HT1080 (cell line): ENCODE measurements at places on chromosomes 4 and X.

- DNase-seq, result no peak
Measured at GRCh38 chrX:34849371-34849770, 93.2 kb upstream of the FAM47B start.

- DNase-seq, result no peak
Measured at GRCh38 chr4:98656443-98656842, 2.0 kb downstream of the TSPAN5 start.

DNA sequence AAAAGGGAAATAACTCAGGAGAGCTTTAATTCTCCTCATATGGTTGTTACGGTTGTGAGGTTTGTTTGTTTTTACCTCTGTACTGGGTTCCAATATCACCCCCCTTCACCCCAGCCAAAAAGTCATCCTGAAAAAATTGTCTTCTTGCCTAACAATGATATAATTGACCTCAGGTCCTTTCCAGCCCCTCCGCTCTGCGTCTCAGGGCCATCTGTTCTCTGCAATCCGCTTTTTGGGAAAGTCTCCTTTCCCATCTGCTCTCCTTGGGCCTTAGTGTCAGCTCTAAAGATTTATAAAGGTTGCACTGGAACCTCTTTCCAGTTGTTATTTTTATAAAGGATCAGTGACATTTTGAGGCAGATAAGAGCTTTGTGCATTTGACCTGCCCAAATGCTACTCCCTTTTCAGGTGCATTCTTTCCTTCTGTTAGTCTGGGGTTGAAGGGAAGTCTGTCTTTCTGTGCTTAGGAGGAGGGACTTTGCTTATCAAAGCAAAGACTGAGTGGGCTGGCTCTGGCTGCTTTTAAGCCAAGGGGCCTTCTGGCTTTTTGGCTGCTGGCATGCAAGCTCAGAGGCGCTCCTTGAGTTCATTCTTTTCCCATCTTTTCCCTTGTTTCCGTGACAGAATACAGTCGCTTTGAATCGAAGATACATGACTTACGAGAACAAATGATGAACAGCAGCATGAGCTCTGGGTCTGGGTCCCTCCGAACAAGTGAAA, 34.1 kb downstream of the DLG3 start:
- no peak for DNase-seq

- DNase-seq, result peak; percentile 50
Measured at GRCh38 chrX:155745792-155746191, 133.0 kb upstream of the TMLHE start.

- DNase-seq, result peak; percentile 75
Measured at GRCh38 chr4:53558065-53558801, 33.1 kb downstream of the LNX1 start.

- no peak for DNase-seq
Measured at GRCh38 chrX:21723084-21723483, 34.8 kb downstream of the SMPX start.

GRCh38 chrX:28850955-28851354, 263.7 kb downstream of the IL1RAPL1 start:
- no peak for DNase-seq

DNA sequence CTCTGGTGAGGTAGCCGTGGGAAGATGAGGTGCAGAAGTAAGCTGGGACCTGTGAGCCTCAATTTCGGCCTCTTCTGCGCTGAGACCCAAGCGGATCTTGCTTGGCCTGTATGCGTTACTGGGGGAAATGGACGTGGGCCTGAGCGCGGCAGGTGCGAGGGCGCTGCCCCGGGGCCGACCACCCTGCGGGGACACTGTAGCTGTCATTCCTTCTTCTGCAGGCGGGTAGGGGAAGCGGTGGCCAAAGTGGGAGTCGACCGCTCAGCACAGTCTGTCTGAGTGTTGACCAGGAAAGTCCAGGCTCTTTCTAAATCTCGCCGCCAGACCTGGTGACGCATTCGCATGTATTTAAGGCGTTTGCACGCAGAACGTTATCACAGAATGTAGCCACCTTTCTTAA, 3.3 kb upstream of the LRAT start:
- DNase-seq, result no peak

- DNase-seq, result peak; percentile 35
Measured at GRCh38 chr4:76504613-76505465, 69.8 kb downstream of the SHROOM3 start.

DNA sequence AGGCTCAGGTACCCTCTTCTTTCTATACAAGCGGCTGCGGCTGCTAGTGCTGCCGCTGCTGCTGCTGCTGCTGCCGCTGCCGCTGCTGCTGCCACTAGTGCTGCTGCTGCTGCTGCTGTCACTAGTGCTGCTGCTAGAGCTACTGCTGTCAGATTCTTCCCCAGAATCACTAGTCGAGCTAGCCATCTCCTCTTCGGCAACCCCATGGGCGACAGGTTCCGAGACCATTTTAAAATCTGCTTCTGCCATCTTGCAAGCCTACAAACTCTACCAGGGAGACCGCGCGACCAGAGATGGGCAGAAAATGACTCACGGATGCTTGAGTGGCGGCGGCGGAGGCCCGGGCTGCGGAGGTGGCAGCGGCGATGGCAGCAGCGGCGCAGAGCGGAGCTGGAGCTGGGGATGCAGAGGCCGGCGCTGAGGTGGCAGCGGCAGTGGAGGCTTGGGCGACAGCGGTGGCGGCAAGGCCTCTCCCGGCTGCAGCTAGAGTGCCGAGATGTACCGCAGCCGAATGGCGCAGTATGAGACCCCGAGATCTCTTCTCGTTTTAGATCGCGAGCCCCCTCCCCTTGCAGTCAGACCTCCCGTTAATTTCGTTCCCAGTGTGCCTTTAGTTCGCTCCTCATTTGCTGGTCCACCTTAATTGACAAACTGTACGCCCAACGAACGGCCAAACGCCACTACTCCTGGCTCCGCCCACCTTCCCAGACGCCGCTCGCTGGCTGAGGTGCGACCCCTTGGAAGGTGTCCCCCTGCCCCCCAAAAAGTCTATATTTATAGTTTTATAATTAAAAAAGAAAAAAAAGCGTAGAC, at the start of gene NAP1L3:
TSS of gene NAP1L3 (minus strand) at position 523 of the 813 bp plus-strand sequence. CDS start at position 249, 274 bp downstream.
- peak; percentile 81 for DNase-seq

- no peak for DNase-seq
Measured at GRCh38 chrX:1403228-1403627, 11.3 kb upstream of the SLC25A6 start.

- DNase-seq, result peak; percentile 67
Measured at GRCh38 chrX:31580726-31581125, 508.9 kb upstream of the FTHL17 start.

DNA sequence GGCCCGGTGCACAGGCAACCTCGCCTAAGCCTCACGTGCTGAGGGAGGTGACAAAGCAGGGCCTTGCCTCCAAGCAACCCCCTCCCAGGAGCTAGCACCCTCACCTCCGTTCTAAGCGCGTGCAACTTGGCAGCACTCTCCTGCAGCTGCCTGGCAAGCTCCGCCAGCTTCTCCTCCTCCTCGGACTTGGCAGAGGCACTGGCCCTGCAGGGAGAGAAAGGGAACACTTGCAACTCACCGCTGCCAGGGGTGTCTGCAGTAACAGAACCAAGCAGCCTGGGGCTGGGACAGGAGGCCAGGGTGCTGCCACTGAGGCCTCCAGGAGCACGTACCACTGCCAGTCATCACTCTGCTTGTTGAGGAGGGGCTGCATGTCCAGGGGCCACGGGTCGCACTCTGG, 10.3 kb upstream of the TREX2 start:
- no peak for DNase-seq

DNA sequence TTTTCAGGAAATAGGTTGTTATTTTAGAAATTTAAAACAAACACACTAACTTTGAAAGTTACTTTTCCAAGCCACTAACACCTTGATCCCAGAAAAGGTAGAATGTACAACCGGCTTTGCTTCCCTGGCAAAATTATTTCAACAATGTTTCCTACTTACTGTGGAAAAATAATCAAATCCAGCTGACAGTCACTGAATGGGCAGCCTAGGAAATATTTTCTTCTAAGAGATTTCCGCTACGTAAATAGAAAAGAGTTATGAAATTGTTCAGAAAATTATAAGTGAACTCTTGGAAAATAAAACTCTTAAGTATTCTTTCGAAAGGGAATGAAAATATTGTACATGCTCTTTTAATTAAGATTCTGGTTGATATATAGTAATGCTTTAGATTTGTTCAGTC, 195.7 kb downstream of the GASK1B start:
- no peak for DNase-seq

GRCh38 chrX:97311066-97311778, 427.5 kb downstream of the RPA4 start:
- no peak for DNase-seq

- DNase-seq, result no peak
Measured at GRCh38 chrX:40281336-40282005, 183.7 kb upstream of the BCOR start.

DNA sequence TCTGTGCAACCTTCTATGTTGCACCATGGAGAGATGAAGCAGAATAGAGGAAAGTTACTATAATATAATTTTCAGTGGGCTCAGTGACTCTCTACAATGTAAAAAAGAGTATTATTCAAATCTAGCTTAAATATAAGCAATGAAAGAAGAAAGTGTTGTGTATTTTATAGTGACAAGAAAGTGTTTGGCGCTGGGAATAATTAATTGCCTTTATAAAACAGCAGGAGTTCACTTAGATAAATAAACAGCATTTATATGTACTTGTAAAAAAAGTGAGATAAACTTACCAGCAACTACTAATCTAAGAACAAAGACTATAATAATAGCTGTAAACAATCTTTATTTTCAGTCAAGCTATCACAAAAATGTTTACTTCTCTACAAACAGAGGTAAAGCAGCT, 488.9 kb upstream of the PCDH10 start:
- DNase-seq, result no peak

DNA sequence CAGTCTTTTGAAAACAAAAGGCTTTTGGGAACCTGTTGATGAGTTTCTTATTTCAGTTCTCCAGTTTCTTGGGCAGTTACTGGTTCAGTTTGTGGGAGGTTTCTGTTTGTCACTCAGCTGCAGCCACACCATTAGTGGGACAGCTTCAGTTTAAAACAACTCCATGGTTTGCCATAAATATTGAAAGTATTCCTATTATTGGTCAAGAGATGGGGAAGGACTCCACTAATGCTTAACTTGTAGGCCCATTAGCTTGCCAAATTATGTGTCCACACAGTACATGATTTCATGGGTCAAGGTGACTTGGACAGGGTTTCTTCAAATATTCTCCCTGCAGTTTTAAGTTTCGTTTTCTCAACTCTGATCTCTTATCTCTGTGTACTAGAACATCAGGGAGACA, 15.5 kb upstream of the ASIC5 start:
- no peak for DNase-seq

GRCh38 chr4:93313197-93313596, 515.4 kb upstream of the ATOH1 start:
- DNase-seq, result peak; percentile 56

DNA sequence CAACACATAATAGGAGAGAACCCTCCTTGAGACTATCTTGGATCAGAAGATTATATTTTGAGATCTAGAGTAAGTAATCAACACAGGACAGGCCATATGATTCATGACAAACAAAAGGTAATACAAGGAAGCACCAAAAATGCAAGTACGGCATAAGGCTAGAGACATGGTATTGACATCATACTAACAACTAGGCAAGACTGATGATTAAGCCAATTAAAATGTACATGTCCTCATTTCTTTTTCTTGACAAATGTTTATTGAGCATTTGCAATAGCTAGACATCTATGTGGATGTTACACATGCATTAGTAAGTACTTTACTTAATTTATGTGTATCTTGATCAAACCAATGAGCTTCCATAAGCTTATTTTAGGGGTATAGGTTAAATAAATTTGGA, 695.7 kb upstream of the GALNTL6 start:
- no peak for DNase-seq

DNA sequence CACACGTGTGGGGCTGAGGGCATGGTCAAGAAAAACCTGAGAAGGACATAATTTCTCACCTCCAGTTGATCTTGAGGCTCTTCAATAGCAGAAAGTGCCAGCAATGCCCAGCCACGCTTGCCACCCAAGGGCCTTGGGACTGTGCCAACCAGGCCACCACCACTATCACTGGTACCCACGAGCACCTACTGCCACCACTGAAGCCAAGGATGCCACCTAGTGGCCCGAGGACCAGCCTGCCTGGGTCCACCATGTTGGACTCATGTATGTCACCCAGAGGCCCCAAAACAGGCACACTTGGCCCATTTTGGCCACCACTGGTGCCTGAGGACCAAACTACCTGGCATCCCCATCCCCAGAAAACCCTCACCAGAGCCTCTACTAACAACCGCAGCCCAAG, 191.8 kb downstream of the ADAM29 start:
- peak; percentile 23 for DNase-seq

GRCh38 chr4:187357821-187358220, 634.2 kb upstream of the FAT1 start:
- no peak for DNase-seq

- no peak for DNase-seq
Measured at GRCh38 chr4:1291091-1291490, 1.4 kb downstream of the MAEA start.

DNA sequence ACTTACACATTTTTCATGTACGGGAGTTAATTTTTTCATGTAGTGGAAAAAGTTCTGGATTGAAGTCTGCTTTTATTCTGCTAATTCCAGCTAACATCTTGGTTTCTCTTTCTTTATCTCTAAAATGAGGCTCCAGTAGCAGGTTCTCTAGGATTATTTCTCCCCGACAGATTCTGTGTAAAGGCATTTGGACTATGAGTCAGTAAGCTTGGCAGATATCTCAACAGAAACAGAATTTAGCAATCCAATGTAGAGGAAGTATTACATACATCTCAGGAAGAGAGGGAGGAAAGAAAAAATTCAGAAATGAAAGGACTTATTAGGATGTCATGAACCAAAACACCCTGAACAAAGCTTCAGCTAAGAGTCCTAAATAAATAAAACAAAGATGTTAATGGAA, 1682.3 kb upstream of the TENM3 start:
- peak; percentile 69 for DNase-seq
